ENCODE measurements at places on chromosomes 3 and 15.

- H3K4me1 ChIP-seq, result peaks cover 39% of the 10 kb centered on the region
- no peak overlapping the region for H3K27ac ChIP-seq
- H3K36me3 ChIP-seq, result peaks cover 2% of the 10 kb centered on the region
- H3K27me3 ChIP-seq, result no peaks in the 10 kb centered on the region
- no peak for DNase-seq
- no peak overlapping the region for H3K4me3 ChIP-seq
Measured at GRCh38 chr3:16790432-16791400, 94.0 kb upstream of the PLCL2 start.

DNA sequence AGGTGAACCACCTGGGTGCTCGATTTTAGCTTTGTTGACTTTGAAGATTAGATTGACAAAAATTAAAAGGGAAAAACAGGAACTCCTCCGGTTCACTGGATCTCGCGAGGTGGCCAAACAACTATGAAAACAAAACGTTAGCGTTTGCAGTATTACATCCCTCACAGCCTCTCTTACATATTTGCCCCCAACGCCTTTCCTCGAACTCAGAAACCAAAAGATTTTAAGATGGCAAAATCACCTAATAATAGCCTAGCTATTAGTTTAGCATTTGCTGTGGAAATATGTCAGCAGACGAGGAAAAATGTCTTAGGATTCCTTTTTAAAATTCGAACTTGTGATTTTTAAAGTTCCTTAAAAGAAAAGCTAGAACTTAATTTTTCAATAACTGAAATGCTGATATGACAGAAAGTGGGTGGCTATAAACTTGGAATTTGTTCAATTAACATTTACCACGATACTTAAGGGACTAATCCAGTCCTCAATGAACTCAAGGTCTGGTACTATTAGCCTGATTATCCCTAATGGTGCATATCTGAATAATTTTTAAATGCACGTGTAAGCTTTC lies 491 bp upstream of the SENP7 start:
- peak overlapping the region; percentile 99 for H3K27ac ChIP-seq
- DNase-seq, result no peak
- H3K36me3 ChIP-seq, result peaks cover 17% of the 10 kb centered on the region
- no peaks in the 10 kb centered on the region for H3K27me3 ChIP-seq
- H3K4me1 ChIP-seq, result peaks cover 30% of the 10 kb centered on the region
- H3K4me3 ChIP-seq, result peak overlapping the region; percentile 99

DNA sequence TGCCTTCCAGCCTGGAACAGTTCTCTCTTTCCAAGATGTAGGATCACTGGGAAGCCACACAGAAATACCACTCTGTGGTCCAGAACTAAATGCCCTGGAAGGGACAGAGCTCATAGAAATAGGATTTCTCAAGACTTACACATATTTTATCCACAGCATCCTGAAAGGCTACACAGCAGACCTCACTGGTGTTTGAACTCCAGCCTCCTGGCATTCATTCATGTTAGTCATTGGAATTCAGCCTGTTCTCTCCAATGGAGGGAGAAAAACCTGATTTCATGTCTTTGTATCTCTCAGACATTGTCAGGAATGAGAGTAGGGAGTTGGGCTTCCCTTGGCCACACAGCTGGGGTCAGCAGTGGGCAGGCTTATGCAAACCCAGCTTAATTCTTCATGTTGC lies 121.1 kb upstream of the PPP2R3A start:
- no peak overlapping the region for H3K4me3 ChIP-seq
- no peaks in the 10 kb centered on the region for H3K27me3 ChIP-seq
- H3K4me1 ChIP-seq, result no peaks in the 10 kb centered on the region

DNA sequence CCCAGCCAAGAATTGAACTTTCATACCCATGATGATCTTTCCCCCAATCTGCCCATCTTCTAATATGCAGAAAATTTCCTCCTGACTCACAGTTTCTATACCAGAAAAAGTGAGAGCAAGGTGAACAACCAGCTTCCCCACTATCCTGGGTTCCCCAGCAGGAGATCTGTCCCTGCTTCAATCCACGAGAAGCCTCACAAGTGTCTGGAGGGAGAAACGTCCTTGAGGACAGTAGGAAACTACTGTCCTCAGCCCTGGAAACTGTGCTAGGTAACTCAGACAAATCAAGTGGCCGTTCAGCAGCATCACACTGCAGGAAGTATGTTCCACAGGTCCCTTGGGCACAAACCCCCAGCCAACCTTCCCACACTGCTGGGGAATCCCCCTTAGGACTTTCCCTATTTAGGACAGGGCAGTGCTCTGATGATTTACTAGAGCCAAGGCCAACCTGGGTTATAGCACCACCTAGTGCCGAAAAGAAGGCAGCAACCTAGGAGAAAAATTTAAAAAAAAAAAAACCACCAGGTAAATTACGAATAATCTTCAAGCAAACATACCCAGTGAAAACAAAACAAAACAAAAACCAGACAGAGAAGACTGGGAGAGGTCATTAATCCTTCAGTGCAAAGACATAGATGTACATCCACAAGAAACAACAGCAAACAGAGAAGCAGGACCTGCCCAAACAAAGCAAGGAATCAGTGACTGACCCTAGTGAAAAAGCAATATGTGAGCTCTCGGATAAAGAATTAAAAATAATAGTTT lies 36.0 kb downstream of the MORC1 start:
- H3K27ac ChIP-seq, result no peak overlapping the region
- H3K4me1 ChIP-seq, result no peaks in the 10 kb centered on the region
- peaks cover 69% of the 10 kb centered on the region for H3K27me3 ChIP-seq
- H3K4me3 ChIP-seq, result no peak overlapping the region
- DNase-seq, result no peak
- no peaks in the 10 kb centered on the region for H3K36me3 ChIP-seq

DNA sequence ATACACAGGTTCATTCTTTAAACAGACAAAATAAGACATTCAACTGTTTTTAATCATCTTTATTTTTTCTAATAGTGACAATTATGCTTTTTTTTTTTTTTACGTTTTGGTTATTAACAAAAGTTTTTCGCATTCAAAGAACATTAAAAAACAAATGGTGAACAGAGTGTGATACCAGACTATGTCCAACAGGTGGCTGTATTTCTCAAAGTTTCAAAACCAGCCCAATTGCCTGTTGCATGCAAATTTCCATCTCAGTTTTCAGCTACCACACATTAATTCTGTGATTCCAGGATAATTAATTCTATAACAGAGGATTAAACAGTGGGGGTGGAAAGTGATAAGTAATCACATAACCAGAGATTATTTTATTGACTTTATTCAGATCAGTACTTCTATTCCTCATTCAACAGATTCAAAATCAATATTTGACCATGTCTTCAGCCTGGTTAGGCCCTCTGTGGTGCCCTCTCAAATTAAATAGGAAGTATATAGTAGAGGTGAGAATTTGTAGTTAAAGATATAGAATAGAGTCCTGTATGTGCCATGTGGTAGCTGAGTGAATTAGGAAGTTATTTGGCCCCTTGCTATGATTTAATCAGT lies 122.2 kb upstream of the DCBLD2 start:
- H3K27me3 ChIP-seq, result peaks cover 11% of the 10 kb centered on the region
- H3K4me3 ChIP-seq, result no peak overlapping the region
- H3K36me3 ChIP-seq, result no peaks in the 10 kb centered on the region
- no peak overlapping the region for H3K27ac ChIP-seq

- no peaks in the 10 kb centered on the region for H3K4me1 ChIP-seq
- no peaks in the 10 kb centered on the region for H3K36me3 ChIP-seq
- H3K27ac ChIP-seq, result no peak overlapping the region
Measured at GRCh38 chr15:72850833-72851232, 67.3 kb upstream of the ADPGK start.
